Activated naive CD4-positive, alpha-beta T cell treated with anti-CD3 and anti-CD28 coated beads for 36 hours (primary cell): ENCODE measurements at places on chromosomes 13 and 19.

DNA sequence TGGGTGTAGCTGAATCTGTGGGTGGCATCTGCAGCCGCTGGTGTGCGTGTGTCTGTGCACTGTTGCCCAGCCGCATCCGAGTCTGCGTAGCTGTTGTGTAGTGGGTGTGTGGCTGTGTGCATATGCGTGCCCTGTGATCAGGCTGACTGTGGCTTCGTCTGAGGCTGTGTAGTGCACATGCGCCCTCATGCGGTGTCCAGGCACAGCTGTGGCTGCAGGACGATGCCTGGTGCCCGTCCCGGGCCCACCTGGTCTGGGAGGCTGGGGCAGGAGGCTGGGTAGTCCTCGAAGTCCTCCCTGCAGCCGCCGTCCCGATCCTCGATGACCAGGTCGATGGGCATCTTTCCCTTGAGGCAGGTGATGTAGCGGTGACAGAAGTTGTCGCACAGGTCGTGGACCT lies 4.9 kb downstream of the MEIS3 start:
- no peak overlapping the region for H3K4me3 ChIP-seq
- peaks cover 15% of the 10 kb centered on the region for H3K4me1 ChIP-seq
- DNase-seq: no peak
- no peaks in the 10 kb centered on the region for H3K36me3 ChIP-seq
- H3K27ac ChIP-seq: no peak overlapping the region

- no peaks in the 10 kb centered on the region for H3K36me3 ChIP-seq
- no peaks in the 10 kb centered on the region for H3K27me3 ChIP-seq
- no peak overlapping the region for H3K4me3 ChIP-seq
- DNase-seq: no peak
These were observed 28.7 kb downstream of the COMP start for GRCh38 chr19:18762125-18763023.

DNA sequence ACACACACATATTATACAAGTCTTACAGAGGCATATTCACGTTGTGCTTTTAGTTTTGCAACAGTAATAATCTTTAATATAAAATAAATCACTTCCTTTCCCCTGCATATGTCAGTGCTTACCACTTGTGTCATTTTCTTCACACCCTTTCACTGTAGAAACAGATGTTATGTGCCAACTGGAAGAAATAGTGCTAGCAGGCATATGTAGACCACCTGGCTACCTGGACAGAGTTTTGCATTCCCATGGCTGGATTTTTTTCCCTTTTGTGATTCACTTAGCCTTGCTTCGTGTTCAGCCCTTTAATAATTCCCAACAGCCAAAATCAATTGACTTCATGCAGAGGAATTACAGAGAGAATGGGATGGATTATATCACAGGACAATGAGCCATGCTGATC lies 399.1 kb upstream of the SPRY2 start:
- no peak overlapping the region for H3K27ac ChIP-seq
- H3K27me3 ChIP-seq: no peaks in the 10 kb centered on the region
- no peak for DNase-seq
- H3K4me3 ChIP-seq: no peak overlapping the region
- H3K4me1 ChIP-seq: no peaks in the 10 kb centered on the region
- no peaks in the 10 kb centered on the region for H3K36me3 ChIP-seq

DNA sequence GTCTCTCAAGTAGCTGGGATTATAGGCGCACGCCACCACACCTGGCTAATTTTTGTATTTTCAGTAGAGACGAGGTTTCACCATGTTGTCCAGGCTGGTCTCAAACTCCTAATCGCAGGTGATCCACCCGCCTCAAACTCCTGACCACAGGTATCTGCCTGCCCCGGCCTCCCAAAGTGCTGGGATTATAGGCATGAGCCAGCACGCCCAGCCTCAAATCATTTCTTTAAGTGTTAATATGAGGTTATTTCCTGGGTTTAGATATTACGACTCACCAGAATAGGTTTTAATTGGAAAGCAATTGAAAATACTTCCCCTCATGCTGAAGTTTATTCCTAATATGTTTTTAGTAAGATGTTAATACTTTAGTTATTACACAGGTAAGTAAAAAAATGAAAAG lies 144.5 kb downstream of the NUFIP1 start:
- no peaks in the 10 kb centered on the region for H3K36me3 ChIP-seq
- no peak overlapping the region for H3K27ac ChIP-seq
- no peak overlapping the region for H3K4me3 ChIP-seq
- peaks cover 9% of the 10 kb centered on the region for H3K27me3 ChIP-seq
- DNase-seq: no peak

DNA sequence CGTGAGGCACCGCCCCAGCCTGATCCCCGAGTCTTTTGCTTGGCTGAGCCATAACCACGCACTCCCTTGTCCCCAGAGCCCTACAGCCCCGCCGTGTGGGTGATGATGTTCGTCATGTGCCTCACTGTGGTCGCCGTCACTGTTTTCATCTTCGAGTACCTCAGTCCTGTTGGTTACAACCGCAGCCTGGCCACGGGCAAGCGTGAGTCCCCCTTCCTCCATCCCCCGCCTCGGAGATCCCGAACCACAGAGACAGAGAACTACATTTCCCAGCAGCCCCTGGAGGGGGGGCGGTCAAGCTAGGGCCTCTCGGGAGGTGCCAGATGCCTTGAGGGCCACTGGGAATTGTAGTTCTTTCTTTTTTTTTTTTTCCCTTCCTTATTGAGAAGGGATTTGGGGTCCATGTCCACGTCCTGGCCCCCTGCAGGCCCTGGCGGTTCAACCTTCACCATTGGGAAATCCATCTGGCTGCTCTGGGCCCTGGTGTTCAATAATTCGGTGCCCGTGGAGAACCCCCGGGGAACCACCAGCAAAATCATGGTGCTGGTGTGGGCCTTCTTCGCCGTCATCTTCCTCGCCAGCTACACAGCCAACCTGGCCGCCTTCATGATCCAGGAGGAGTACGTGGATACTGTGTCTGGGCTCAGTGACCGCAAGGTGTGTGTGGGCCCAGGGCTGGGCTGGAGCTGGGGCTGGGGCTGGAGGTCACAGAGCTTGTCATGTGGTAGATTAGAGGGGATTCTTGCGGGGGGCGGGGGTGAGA lies 25.9 kb downstream of the GRIN2D start:
- peak overlapping the region; percentile 57 for H3K4me3 ChIP-seq
- H3K4me1 ChIP-seq: peaks cover 22% of the 10 kb centered on the region
- H3K27me3 ChIP-seq: peaks cover 13% of the 10 kb centered on the region
- no peak overlapping the region for H3K27ac ChIP-seq
- DNase-seq: peak; percentile 77

- no peak overlapping the region for H3K4me3 ChIP-seq
- peaks cover 40% of the 10 kb centered on the region for H3K36me3 ChIP-seq
- H3K27me3 ChIP-seq: no peaks in the 10 kb centered on the region
- H3K27ac ChIP-seq: no peak overlapping the region
- H3K4me1 ChIP-seq: peaks cover 52% of the 10 kb centered on the region
- DNase-seq: no peak
These were observed 2.6 kb upstream of the EPN1 start for GRCh38 chr19:55672418-55672817.

DNA sequence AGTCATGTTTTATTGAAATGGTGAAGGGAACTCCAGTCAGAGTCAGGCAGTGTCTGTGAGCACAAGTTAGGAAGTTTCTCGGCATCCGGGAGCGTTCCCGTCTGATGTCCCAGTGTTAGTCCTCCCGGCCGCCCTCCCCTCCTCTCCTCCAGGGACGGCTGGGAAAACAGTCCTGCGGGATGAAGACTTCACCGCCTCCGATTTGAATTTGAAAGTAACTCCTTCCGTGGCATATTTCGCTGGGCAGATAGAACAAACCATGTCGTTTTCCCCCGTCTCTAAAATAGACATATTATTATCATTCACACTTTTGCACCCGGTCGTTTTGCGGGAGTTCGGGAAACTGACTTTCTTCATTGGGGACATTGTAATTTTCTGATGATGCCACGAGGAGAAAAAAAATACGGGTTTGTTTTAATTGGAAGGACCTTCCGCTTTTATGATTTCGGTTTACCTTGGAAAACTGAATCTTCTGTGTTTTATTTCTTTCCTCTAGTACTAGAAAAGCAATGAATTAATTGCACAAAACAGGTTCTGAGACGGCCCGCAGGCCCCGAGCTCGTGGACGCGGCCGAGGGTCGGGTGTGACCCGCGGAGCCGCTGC lies 76.6 kb downstream of the ZIC5 start:
- no peak overlapping the region for H3K27ac ChIP-seq
- peaks cover 40% of the 10 kb centered on the region for H3K27me3 ChIP-seq
- DNase-seq: no peak
- peaks cover 3% of the 10 kb centered on the region for H3K4me1 ChIP-seq

GRCh38 chr19:8150178-8150865 lies 930 bp upstream of the FBN3 start:
- no peaks in the 10 kb centered on the region for H3K36me3 ChIP-seq
- H3K4me3 ChIP-seq: no peak overlapping the region
- H3K27ac ChIP-seq: no peak overlapping the region
- H3K27me3 ChIP-seq: peaks cover 51% of the 10 kb centered on the region
- no peak for DNase-seq

- DNase-seq: no peak
- peaks cover 55% of the 10 kb centered on the region for H3K4me1 ChIP-seq
- H3K4me3 ChIP-seq: no peak overlapping the region
- no peak overlapping the region for H3K27ac ChIP-seq
- no peaks in the 10 kb centered on the region for H3K27me3 ChIP-seq
These were observed 3.5 kb downstream of the CIC start for GRCh38 chr19:42272535-42272897.

- no peaks in the 10 kb centered on the region for H3K36me3 ChIP-seq
- DNase-seq: no peak
- H3K4me1 ChIP-seq: no peaks in the 10 kb centered on the region
- H3K27me3 ChIP-seq: peaks cover 6% of the 10 kb centered on the region
- H3K27ac ChIP-seq: no peak overlapping the region
These were observed 315.9 kb downstream of the DNAJC15 start for GRCh38 chr13:43339145-43339804.

DNA sequence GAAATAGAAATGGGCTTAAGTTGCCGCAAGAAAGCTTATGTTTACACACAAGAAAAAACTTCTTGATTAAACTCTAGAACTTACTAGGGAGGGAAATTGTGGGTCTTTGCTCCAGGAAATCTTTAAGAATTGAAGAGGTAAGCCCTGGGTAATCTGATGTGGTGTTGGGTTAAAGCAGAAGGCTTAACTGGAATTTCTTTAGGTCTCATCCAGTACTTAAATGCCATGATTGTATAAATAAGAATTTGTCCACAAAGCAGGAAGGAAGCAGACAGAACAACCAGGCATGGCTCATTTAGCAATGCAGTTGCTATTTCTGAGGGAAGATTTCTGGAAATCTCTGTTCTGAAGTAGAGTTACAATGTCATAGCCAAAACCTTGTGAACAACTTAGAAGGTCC lies 360.4 kb downstream of the KLF5 start:
- no peaks in the 10 kb centered on the region for H3K27me3 ChIP-seq
- no peaks in the 10 kb centered on the region for H3K4me1 ChIP-seq
- DNase-seq: no peak
- H3K4me3 ChIP-seq: no peak overlapping the region
- H3K36me3 ChIP-seq: no peaks in the 10 kb centered on the region

DNA sequence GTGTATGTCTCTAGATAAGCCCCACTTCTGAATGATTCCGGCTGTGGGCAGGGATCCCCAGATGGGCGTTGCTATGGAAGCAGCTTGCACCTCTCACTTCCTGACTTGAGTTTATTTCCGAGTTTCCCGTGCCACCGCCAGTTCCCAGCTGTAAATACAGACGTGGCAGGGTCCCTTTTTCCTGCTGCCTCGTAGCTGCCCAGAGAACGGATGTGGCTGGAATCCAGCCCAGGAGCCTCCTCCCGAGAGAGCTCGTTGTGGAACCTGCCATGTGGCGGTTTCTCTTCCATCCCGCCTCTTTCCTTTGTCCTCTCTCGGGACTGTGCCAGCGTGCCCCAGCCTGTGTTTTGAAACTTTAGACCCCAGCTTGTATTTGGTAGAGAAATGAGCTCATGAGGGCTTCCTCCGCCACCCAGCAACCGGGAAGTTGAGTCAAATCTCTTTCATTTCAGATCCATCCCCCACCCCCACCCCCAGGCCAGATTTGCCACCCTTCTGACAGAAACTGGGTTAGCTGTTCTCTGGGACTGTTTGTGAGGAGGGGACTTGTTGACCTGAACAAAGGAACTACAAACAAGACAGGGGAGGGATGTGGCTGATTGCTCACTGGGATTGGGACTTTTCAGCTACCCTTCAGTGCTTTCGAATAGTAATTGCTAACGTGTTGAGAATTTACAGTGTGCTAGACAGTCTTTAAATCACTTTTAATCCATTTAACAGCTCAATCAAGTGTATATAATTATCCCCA lies 96.6 kb downstream of the SIPA1L3 start:
- no peaks in the 10 kb centered on the region for H3K36me3 ChIP-seq
- H3K4me3 ChIP-seq: no peak overlapping the region
- H3K27ac ChIP-seq: no peak overlapping the region
- no peaks in the 10 kb centered on the region for H3K27me3 ChIP-seq
- H3K4me1 ChIP-seq: peaks cover 14% of the 10 kb centered on the region

DNA sequence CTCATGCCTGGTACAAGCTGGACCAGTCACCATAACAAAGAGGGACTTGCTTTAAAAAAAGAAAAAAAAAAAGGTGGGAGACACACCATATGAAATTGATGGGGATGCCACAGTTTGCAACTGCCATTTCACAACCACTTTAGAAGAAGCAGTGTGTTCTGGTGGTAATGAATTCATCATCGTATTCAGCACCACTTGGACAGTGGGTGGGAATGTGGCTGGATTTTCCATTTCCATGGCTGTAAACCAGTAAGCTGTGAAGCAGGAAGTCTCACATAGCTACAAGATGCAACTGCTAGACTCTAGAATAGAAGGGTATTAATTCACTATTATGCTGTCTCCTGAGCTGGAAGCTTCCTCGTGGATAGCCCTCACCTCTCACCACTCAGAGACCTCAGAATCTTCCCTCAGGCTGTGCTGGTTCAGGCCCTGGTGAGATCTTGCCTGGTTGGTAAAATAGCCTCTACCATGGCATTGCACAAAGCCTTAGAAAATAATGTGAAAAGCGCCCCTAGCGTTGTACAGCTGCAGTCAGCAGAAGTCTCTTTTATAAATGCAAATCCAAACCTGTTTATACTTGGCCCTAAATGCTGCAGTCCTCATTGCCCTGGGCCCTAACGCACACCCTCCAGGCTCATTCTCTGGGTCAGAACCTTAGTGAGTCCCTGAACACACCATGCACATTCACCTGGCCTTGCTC lies 150.7 kb downstream of the KCTD15 start:
- no peak overlapping the region for H3K27ac ChIP-seq
- H3K4me1 ChIP-seq: no peaks in the 10 kb centered on the region
- H3K27me3 ChIP-seq: peaks cover 10% of the 10 kb centered on the region
- no peak overlapping the region for H3K4me3 ChIP-seq
- DNase-seq: no peak
- H3K36me3 ChIP-seq: no peaks in the 10 kb centered on the region

DNA sequence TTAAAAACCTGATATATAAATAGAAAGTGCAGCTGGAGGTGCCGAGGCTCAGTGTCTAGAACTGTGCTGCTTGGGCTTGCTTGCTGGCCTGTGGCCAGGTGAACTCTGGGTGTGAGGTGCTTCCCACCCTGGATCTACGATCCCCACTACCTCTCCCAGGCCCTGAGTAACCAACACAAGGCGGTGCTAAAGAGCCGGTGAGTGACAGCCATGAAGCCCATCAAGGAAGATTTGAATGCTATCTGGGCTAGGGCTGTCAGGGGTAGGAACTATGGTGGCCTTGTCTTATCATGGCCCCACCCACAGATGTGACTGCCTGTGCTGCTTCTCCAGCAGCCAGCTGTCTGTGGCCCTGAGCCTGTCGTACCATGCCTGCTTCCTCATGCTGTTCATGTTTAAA lies 25.6 kb upstream of the ZNF91 start:
- H3K27me3 ChIP-seq: peaks cover 13% of the 10 kb centered on the region
- H3K4me1 ChIP-seq: peaks cover 2% of the 10 kb centered on the region
- DNase-seq: no peak
- peaks cover 2% of the 10 kb centered on the region for H3K36me3 ChIP-seq
- H3K4me3 ChIP-seq: no peak overlapping the region
- H3K27ac ChIP-seq: no peak overlapping the region
